Activated CD4-positive, alpha-beta T cell treated with anti-CD3 and anti-CD28 coated beads for 4 hours (primary cell): ENCODE measurements at places on chromosomes 4 and X.

- no peak for DNase-seq
Observed at GRCh38 chrX:130095249-130096030, 14.9 kb downstream of the ELF4 start.

DNA sequence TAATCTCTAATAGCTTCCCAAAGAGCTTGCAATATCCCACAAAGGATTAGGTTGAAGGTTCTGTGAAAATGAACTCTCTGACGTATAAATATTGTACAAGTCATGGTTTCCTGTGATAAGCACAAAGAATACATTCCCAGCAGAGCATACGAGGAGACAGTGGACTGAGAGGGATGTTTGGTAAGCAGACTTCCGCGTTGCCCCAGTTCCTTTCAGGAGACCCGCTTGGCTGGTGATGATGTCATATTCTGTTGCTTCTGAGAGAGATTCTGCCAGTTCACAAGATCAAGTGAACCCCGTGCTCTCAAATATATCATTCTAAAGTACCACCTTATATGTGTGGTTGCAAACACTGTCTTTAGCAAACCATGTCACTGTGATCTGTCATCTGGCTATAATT is 323.9 kb upstream of the CASK start:
- DNase-seq, result no peak

DNA sequence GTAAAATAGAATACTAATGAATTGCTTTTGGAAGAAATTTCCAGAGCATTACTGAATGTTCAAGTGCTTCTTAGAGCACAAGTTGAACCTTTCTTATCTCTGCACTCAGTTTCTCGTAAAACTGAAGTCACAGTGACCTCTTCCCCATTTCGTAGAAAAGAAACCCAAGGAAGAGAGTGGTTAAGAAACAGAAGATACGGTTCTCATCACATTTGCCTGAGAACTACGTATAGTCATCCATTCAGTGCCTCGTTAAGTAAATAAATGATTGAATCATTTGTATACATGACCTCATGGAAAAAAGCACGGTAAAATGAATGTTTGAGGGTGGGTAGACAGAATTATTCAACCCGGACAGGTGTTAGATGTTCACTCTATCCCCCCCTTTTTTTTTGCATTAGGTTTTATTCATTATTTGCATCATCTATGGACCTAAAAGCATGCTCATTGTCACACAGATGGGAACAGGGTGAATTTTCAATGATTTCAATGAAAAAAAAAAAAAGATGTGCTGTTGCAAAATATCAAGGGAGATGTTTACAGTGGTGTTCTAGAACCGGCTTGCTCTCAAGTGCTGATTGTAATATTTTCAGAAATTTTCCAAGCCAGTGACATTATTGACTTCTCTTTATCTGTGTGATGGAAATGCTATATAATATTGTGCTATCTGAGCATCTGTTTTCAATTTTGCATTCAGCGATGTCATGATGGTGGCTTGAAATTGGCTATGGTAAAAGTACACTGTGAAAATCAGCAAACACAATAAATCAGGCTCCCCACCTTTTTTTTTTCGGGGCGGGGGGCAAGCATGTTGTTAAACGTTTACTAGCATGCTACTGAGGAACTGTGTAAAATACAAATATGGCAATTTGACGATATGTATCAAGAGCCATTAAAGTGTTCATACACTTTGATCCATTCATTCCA is 4.3 kb downstream of the RHOH start:
- no peak for DNase-seq

DNA sequence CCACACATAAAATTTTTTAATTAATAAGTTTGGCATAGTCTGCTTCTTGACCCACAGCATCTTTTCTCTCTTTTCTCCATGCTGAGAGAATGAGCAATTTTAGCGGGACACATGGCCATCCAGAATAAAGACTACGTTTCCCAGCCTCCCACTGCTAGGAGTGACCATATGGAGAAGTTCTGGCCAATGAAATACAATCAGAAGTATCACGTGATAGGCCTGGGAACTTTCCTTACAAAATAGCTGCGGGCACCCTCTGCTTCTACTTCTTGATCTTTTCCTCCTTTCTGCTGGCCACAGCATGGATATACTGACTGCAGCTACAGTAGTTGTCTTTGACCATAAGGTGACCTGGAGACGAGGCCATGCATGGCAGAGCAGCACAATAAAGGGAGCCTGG is 348.0 kb downstream of the BCOR start:
- no peak for DNase-seq

- no peak for DNase-seq
Observed at GRCh38 chr4:8346838-8347605, 77.5 kb downstream of the HTRA3 start.

DNA sequence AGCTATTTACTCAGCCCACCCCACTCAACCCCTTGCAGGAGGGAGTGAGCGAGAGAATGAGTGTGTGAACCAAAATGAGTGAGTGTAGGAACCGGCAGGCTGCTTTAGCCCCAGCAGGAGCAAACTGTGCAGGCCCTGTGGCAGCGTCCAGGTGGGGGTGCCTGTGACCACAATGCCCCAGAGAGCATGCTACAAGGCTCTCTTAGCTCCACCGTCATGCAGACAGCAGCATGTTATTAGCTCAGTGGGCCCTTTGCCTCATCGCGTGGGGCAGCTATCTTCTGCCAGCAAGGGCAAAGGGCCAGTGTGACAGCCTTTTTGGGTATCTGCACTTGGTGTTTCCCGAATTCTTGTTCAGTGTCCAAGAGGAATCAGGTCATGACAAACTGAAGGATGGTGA is 271.3 kb downstream of the GPM6A start:
- DNase-seq, result no peak

DNA sequence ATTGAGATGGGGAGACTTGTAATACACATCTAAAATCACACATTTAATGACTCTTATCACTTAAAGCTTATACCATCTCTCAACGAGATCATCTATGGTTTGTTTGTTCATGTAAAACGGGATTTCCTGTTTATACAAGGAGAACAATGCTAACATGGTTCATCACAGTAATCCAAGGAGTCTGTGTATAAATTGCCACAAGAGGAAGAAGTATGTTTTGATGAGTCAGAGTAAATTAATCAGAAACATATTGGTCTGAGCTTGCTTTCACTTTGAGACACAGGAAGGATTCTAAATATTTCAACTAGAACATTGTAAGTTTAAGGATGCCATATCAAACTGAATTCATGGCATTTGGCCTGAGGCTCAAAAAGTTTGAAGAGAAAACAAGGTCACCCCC is 594.1 kb downstream of the GLUD2 start:
- no peak for DNase-seq

GRCh38 chr4:9916346-9916745 is 105.0 kb downstream of the SLC2A9 start:
- no peak for DNase-seq

DNA sequence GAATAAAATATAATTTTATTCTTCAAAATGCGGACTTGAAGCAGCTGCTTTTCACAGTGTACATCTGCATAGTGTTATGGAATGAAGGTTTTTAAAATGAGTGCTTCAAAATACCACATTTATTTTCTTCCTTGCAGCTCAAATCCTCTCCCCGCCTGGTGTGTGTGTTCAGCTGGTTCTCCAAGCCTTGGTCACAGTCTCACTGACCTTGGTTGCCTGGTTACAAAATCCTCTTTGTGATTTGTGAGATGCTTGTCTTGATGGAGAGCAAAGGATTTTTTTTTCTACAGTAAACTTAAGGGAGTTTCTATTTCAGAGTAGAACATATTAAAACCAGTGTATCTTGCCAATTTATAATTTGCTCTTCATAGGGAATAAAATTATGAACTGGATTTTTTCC is 139.2 kb downstream of the PCDH18 start:
- no peak for DNase-seq

DNA sequence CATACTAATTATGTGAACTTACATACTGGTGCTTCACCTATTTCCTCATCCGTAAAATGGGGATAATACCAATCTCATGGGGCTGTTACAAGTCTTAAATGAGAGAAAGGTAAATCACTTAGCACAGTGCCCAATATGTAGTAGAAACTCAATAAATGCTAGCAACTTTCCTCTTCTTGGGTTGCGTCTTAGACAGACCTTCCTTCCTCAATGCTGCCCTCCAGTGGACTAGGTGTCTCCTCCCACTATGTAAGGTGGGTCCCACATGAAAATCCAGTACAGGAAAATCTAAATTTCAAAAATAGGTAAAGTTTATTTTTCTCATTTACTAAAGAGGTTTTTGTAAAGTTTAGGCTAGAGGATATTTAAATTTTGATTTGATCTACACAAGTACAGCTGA is 20.6 kb downstream of the ZDHHC9 start:
- peak; percentile 49 for DNase-seq

GRCh38 chr4:149549911-149550310 is 265.7 kb downstream of the IQCM start:
- no peak for DNase-seq

DNA sequence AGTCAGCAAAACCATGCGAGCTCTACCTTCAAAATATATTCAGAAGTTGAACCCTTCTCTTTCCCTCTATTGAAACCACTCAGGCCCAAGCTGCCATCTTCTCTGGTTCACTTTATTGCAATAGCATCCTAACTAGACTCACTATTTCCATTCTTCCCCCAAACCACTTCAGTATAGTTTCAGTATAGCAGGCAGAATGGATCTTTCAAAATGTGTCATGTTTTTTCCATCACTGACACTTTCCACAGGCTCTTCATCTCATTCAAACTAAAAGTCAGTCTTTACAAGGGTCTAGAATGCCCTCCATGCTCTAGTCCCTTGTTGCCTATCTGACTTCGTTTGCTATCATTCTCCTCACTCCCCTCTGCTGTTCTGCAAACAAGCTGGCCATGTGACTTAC is 274.4 kb downstream of the IDS start:
- DNase-seq, result no peak

DNA sequence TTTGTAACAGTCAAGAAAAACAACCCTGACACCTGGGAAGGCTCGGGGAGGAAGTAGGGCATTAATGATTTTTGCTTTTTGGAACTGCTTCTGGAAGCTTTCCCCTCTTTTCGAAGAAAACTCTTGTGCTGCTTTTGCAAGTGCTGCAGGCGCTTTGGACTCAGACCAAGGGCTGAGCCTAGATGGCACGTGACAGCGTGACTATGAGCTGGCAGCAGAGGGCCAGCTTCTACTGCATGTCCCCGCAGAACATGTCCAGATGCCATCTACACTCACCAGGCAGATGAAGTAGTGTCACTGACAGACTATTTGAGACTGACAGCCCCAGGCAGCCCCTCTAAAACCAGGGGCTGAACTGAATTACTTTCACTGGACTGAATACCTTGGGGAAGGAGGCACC is 6.2 kb downstream of the NR0B1 start:
- no peak for DNase-seq

- DNase-seq, result peak; percentile 42
Observed at GRCh38 chr4:26325191-26325590, 4.4 kb downstream of the RBPJ start.

DNA sequence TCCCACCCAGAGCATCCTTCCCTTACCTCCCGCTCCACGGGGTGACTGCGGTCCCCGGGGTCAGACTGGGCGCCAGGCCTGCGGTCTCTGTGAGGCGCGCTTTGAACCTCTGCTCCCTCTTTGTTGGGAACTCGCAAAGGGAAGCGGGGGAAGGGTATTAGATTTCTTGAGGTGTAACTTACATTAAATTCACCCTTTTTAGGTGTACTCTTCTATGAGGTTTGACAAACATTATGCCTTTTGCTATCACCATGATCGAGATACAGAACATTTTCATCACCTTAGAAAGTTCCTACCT is 569 bp downstream of the DCK start:
- DNase-seq, result no peak

GRCh38 chrX:123695242-123695641 is 37.6 kb downstream of the THOC2 start:
- DNase-seq, result no peak
